ENCODE measurements at places on chromosomes 5 and 9. TPM values are rescaled to one million over a fixed set of nuclear protein-coding genes. Genes with fewer than 3 reads are reported as not detected.
A peak's percentile ranks its signal among the peaks of the same experiment; 100 is the strongest.

DNA sequence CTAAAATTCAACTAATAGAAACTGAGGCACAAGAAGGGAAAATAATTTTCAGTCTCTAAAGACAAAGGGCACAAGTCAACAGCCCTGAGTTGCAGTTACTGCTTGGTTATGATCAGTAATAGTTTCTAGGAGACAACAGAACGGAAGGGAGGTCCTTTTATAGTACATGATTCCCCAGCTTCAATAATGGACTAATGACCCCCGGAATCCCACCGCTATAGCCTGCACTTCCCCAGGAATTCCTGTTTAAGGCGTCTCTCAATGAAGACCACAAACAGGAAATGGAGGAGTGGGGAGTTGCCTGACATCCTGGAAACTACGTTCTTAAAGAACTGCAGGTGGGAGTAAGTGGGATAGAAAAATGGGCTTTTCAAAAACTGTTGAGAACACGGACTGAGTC, 60.6 kb downstream of the DIAPH1 start:
- peak overlapping the region; percentile 84 for H3K27ac ChIP-seq
- H3K4me1 ChIP-seq, result no peaks in the 10 kb centered on the region

DNA sequence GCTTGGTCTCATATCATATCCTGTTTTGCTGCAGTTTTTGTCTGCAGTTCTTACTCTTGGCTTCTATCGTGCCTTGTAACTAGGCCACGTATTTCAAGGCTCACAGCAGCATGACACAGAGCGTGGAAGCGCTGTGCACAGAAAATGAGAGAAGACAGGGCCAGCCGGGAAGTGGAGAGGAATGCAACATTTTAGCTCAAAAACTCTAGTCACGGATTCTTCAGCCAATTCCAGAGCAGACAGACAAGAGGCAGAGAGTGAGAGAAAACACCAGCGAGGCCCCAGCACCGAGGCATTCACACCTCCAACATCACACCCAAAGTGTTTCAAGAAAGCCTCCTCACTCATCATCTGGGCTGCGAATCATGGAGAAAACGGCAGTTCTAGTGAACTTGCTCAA, 160.8 kb downstream of the DNAH5 start:
- H3K27ac ChIP-seq, result no peak overlapping the region
- no peaks in the 10 kb centered on the region for H3K27me3 ChIP-seq
- no peaks in the 10 kb centered on the region for H3K4me1 ChIP-seq
- H3K4me3 ChIP-seq, result no peak overlapping the region
- H3K36me3 ChIP-seq, result no peaks in the 10 kb centered on the region

Gene ARAP3
- polyA plus RNA-seq, result 4.8 TPM

Gene CD274
- polyA plus RNA-seq, result 4.6 TPM

GRCh38 chr9:130425741-130426466, 18.9 kb upstream of the ASS1 start:
- no peak for DNase-seq
- no peak overlapping the region for H3K27ac ChIP-seq
- H3K27me3 ChIP-seq, result no peaks in the 10 kb centered on the region

- no peaks in the 10 kb centered on the region for H3K27me3 ChIP-seq
- no peaks in the 10 kb centered on the region for H3K36me3 ChIP-seq
- no peak overlapping the region for H3K4me3 ChIP-seq
- H3K4me1 ChIP-seq, result peaks cover 3% of the 10 kb centered on the region
- DNase-seq, result no peak
Observed at GRCh38 chr5:151243564-151243963, 9.4 kb upstream of the GM2A start.

- H3K27me3 ChIP-seq, result no peaks in the 10 kb centered on the region
- no peak overlapping the region for H3K27ac ChIP-seq
- H3K4me3 ChIP-seq, result no peak overlapping the region
Observed at GRCh38 chr9:114178076-114178475, 22.7 kb downstream of the COL27A1 start.

DNA sequence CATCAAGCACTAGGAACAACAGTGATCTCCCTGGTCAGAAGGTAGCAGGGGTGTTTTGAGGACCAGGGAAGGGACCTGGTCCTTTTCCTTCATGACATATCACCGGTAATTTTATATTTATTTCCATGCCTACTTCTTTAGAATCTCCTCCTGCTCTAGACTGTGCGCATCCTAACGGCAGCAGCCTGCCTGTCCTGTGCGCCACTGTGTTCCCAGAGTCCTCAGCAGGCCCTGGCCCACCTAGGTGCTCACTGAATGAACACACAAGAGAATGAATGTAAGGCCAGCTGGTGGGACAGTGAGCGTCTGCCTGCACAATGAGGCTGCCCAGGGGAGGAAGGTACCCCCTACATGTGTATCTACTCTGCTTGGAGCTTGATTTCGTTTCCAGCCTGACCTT, 51.5 kb downstream of the C5orf15 start:
- H3K27ac ChIP-seq, result no peak overlapping the region
- no peaks in the 10 kb centered on the region for H3K27me3 ChIP-seq
- no peak overlapping the region for H3K4me3 ChIP-seq
- no peaks in the 10 kb centered on the region for H3K4me1 ChIP-seq

Gene CARD9
- 1.8 TPM for polyA plus RNA-seq

Gene FBLL1
- polyA plus RNA-seq, result 12.4 TPM

- peak; percentile 36 for DNase-seq
- peaks cover 27% of the 10 kb centered on the region for H3K4me1 ChIP-seq
- peak overlapping the region; percentile 95 for H3K4me3 ChIP-seq
- no peaks in the 10 kb centered on the region for H3K36me3 ChIP-seq
Observed at GRCh38 chr5:55993013-55993412, 1.8 kb downstream of the IL6ST start.

DNA sequence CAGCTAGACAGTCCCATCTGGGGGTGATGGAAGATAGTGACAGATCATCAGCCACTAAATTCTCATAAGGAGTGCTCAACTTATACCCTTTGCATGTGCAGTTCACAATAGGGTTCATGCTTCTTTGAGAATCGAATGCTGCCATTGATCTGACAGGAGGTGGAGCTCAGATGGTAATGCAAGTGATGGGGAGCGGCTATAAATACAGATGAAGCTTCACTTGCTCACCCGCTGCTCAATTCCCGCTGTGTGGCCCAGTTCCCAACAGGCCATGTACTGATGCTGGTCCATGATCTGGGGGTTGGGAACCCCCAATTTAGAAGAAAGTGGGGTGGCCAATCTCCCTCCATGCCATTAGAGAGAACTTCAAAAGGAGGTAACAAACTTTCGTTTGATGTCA, 44.9 kb upstream of the ZNF462 start:
- no peak overlapping the region for H3K27ac ChIP-seq
- H3K36me3 ChIP-seq, result no peaks in the 10 kb centered on the region
- no peaks in the 10 kb centered on the region for H3K4me1 ChIP-seq
- no peaks in the 10 kb centered on the region for H3K27me3 ChIP-seq

GRCh38 chr9:96139592-96140295, 162.2 kb downstream of the HSD17B3 start:
- no peaks in the 10 kb centered on the region for H3K36me3 ChIP-seq
- peak; percentile 67 for DNase-seq
- H3K27me3 ChIP-seq, result no peaks in the 10 kb centered on the region
- peak overlapping the region; percentile 47 for H3K27ac ChIP-seq
- no peak overlapping the region for H3K4me3 ChIP-seq
- peaks cover 29% of the 10 kb centered on the region for H3K4me1 ChIP-seq

Gene NDST1
- 55.0 TPM for polyA plus RNA-seq

GRCh38 chr9:129542741-129543140, 78.2 kb downstream of the C9orf50 start:
- H3K36me3 ChIP-seq, result no peaks in the 10 kb centered on the region
- H3K4me3 ChIP-seq, result no peak overlapping the region
- no peaks in the 10 kb centered on the region for H3K4me1 ChIP-seq
- H3K27me3 ChIP-seq, result no peaks in the 10 kb centered on the region
- DNase-seq, result no peak

GRCh38 chr5:175706499-175706898, 48.6 kb downstream of the HRH2 start:
- H3K27me3 ChIP-seq, result no peaks in the 10 kb centered on the region
- H3K36me3 ChIP-seq, result no peaks in the 10 kb centered on the region
- no peak overlapping the region for H3K27ac ChIP-seq
- H3K4me3 ChIP-seq, result no peak overlapping the region
- no peaks in the 10 kb centered on the region for H3K4me1 ChIP-seq

GRCh38 chr5:143055596-143056338, 285.6 kb downstream of the ARHGAP26 start:
- H3K36me3 ChIP-seq, result no peaks in the 10 kb centered on the region
- H3K27ac ChIP-seq, result no peak overlapping the region
- no peak for DNase-seq
- no peaks in the 10 kb centered on the region for H3K27me3 ChIP-seq

Gene SV2C
- polyA plus RNA-seq, result 0.24 TPM

DNA sequence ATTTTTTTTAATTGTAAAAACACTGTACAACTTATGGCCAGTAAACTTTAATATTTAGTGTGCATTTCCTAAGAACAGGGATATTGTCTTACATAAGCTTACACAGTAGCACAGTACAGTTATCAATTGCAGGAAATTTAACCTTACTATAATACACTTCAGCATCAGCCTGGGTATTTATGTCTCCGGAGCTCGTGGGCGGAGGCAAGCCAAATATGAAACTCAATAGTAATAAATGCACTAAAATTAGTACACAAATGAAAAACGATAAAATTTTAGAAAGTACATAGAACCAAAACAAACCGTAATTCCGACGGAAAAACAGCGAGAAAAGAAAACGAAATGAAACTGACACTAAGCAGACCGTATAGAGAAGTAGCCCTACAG, 91.2 kb downstream of the ANXA2R start:
- H3K4me1 ChIP-seq, result no peaks in the 10 kb centered on the region
- peak overlapping the region; percentile 28 for H3K27ac ChIP-seq
- H3K4me3 ChIP-seq, result no peak overlapping the region
- H3K36me3 ChIP-seq, result no peaks in the 10 kb centered on the region
- no peak for DNase-seq
- no peaks in the 10 kb centered on the region for H3K27me3 ChIP-seq

- H3K4me3 ChIP-seq, result peak within 1 kb of the TSS; percentile 1
- H3K4me1 ChIP-seq, result no peaks in the 10 kb centered on the region
- peak within 1 kb of the TSS; percentile 57 for H3K27ac ChIP-seq
- peak; percentile 59 for DNase-seq
- no peaks in the 10 kb centered on the region for H3K27me3 ChIP-seq
- H3K36me3 ChIP-seq, result no peaks in the 10 kb centered on the region
Observed at GRCh38 chr9:117704024-117704575, at the start of gene TLR4. Gene TLR4 (plus strand): TSS chr9:117704403. CDS start chr9:117704473, 70 bp downstream.

DNA sequence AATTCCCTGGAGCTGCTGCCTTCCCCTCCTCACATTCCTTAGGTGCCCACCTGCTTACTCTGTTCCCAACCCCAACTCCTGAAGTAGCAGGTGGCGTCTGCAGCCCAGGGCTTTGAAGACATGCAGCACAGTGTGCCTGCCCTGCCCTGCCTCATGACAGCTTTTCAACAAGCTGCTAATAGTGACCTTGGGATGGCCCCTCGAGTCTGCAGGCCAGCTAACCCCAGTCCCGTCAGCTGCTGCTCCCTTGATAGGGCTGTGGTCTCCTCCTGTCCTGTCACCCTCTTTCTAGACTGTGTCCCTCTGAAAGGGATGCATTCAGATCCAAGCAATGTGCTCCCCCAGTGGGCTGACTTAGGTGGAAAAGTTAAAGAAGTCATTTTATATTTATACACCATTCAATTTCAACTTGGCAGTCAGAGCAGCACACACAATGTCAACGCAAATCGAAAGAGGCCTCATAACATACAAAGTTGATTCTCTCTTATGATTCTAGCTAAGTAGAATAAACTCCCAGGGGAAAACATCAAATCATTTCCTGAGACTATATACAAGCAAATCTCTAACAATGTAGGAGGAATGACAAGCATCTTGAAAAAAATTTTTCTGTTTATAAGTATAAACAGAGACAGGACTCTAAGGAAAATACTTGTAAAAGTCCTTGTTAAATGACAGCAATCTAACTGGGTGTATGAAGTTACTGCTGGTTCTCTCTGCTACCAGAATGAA, 37.9 kb downstream of the ADRB2 start:
- no peak overlapping the region for H3K4me3 ChIP-seq
- no peaks in the 10 kb centered on the region for H3K27me3 ChIP-seq
- H3K36me3 ChIP-seq, result no peaks in the 10 kb centered on the region
- no peak overlapping the region for H3K27ac ChIP-seq
- no peak for DNase-seq

Gene PCDHGA9
- 1.1 TPM for polyA plus RNA-seq

Gene UAP1L1
- 6.9 TPM for polyA plus RNA-seq

DNA sequence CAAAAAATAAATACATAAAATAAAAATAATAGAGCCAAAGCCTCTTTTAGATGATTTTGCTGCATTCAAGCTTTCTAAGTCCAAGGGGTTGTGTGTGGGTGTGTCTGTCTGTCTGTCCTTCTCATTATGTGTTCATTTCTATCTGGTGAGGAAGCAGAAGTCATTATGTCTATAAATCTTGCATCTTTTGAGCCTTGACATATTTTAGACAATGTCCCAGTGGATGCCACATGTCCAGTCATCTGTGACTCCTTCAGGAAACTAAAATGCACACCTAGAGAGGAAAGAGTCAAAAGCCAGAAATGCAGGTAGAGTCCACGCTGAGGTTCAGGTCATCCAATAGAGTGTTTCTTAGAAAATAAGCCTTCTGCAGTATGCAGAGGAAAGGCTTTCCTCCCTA, 80.9 kb downstream of the GALNT10 start:
- no peak overlapping the region for H3K4me3 ChIP-seq
- H3K27me3 ChIP-seq, result no peaks in the 10 kb centered on the region
- no peaks in the 10 kb centered on the region for H3K36me3 ChIP-seq
- H3K27ac ChIP-seq, result no peak overlapping the region
- DNase-seq, result no peak
- peaks cover 27% of the 10 kb centered on the region for H3K4me1 ChIP-seq

Gene GRM6
- 0.29 TPM for polyA plus RNA-seq

Gene CATSPER3
- 56.6 TPM for polyA plus RNA-seq

DNA sequence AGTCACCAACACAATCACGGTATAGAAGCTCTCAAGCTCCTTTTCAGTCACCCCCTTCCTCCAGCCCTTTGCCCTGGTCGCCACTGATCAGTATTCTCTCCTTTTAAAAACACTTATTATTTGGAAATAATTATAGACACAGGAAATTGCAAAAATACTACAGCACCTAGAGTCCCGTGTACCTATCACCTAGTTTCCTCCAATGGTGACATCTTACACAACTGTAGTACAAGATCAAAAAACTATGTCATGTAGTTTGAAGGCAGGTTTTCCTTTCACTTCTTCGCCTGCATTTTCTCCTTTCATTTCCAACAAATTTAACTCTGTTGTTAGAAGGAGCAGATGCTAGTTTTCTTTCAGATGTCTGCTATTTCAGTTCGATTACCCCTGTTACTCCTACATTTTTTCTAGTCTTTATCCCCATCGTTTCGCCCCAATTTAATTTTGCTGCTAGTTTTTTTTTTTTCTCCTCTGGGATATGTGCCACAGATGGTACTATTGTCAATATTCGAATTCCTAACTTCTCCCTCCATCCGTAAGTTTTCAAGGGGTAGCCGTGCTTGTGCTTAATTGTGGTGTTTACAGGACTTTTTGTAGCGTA, 612 bp upstream of the ATG10 start:
- no peaks in the 10 kb centered on the region for H3K36me3 ChIP-seq
- peak overlapping the region; percentile 98 for H3K27ac ChIP-seq
- peaks cover 13% of the 10 kb centered on the region for H3K4me1 ChIP-seq
- H3K4me3 ChIP-seq, result peak overlapping the region; percentile 76
- DNase-seq, result no peak

DNA sequence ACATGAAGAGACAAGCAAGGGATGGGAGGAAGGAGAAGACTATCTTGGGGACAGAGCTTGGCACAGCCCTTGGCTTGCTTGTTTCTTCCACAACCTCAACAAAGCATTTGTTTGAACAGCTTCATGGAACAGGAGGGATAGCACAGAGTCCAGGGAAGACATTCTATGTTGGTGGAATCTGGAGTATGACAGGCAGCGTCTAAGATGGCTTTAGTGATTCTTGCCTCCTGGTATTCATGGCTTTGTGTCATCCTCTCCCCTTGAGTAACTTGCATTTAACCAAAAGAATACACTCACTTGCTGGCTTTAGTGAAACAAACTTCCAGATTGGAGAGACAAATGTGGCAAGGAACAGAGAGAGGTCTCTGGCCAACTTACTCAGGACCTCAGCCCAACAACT, 30.8 kb upstream of the RECK start:
- no peak for DNase-seq
- no peaks in the 10 kb centered on the region for H3K36me3 ChIP-seq
- H3K27ac ChIP-seq, result no peak overlapping the region
- no peaks in the 10 kb centered on the region for H3K4me1 ChIP-seq
- H3K4me3 ChIP-seq, result no peak overlapping the region

Measured in testis (tissue), 5 donors.